ENCODE measurements at places on chromosomes 11 and 22. TPM values are rescaled to one million over a fixed set of nuclear protein-coding genes. Genes with fewer than 3 reads are reported as not detected.

Gene ACTN3
- total RNA-seq: not detected

GRCh38 chr11:46559815-46560214, 34.0 kb downstream of the AMBRA1 start:
- H3K36me3 ChIP-seq: no peaks in the 10 kb centered on the region
- no peak for DNase-seq
- peak overlapping the region; percentile 32 for H3K4me3 ChIP-seq
- H3K27ac ChIP-seq: peak overlapping the region; percentile 69

GRCh38 chr22:37734402-37734700, 37.5 kb downstream of the TRIOBP start:
- no peak overlapping the region for H3K4me3 ChIP-seq
- no peak overlapping the region for H3K27ac ChIP-seq
- no peaks in the 10 kb centered on the region for H3K36me3 ChIP-seq
- H3K4me1 ChIP-seq: peaks cover 11% of the 10 kb centered on the region
- H3K27me3 ChIP-seq: no peaks in the 10 kb centered on the region

DNA sequence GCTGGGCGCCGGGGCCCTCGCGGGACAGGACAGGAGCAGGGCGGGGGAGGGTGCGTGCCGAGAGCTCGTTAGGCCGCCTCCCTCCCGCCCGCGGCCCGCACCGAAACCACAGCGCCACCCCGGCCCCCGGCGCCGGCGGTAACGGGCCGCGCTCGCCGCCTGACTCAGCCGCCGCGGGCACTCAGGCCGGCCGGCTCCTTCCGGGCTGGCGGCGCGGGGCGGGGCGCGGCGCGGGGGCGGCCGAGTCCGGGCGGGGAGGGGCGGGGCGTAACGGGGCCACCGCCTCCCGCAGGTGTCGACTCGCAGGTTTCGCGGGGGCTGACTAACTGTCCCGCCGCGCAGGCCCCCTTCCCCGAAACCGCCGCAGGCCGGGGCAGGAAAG, at the start of gene AP5B1:
Gene AP5B1, minus strand, starts transcription at position 207 of the 382 bp plus-strand sequence. CDS start 385 bp downstream, outside the sequence.
- H3K36me3 ChIP-seq: no peaks in the 10 kb centered on the region
- DNase-seq: peak; percentile 67
- peak within 1 kb of the TSS; percentile 76 for H3K27ac ChIP-seq
- peaks cover 2% of the 10 kb centered on the region for H3K27me3 ChIP-seq
- peaks cover 37% of the 10 kb centered on the region for H3K4me1 ChIP-seq
- peak within 1 kb of the TSS; percentile 99 for H3K4me3 ChIP-seq

DNA sequence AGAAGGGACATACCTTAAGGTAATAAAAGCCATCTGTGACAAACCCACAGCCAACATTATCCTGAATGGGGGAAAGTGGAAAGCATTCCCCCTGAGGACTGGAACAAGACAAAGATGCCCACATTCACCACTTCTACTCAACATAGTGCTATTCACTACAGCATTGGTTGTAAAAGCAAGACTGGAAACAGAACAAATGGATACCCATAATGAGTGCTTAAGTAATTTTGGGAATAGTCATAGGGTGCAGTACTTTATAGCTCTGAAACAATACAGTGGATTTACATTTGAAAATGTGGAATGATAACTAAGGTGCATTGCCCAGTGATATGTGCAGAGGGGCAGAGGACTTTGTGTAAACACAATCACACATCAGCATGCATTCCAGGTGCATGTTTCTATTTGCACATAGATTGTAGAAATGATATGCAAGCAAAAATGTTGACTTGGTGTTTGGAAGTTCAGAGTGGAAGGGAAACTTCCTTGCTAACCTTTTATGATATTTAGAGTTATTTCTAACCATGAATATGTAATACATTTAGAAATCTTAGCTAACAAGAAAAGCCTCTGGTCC, 112.3 kb downstream of the IGLL1 start:
- no peaks in the 10 kb centered on the region for H3K36me3 ChIP-seq
- no peaks in the 10 kb centered on the region for H3K4me1 ChIP-seq
- no peak overlapping the region for H3K4me3 ChIP-seq
- DNase-seq: no peak
- no peak overlapping the region for H3K27ac ChIP-seq
- no peaks in the 10 kb centered on the region for H3K27me3 ChIP-seq

DNA sequence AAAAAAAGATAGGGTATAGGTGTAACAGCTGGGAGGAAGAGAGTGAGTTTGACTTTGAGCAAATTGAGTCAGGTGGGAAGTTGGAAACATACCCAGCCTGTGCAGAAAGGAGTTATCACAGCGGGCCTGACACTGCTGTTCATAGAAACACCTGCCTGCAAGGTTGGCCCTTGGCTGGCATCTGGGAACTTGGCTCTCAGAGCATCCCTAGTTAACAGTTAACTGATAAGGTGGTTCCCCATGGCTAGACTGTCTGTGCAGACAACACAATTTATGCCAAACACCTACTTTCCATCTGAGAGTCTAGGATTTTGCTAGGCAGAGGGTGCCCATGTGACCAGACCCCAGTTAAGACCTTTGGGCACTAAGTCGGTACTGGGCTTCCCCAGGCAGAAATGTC, 31.4 kb downstream of the ADAMTS8 start:
- H3K27me3 ChIP-seq: no peaks in the 10 kb centered on the region
- H3K4me1 ChIP-seq: no peaks in the 10 kb centered on the region
- H3K4me3 ChIP-seq: no peak overlapping the region
- no peak for DNase-seq
- no peak overlapping the region for H3K27ac ChIP-seq

Gene LRRN4CL
- total RNA-seq: 45.2 TPM

- peak overlapping the region; percentile 86 for H3K27ac ChIP-seq
- DNase-seq: no peak
- no peaks in the 10 kb centered on the region for H3K27me3 ChIP-seq
- peak overlapping the region; percentile 72 for H3K4me3 ChIP-seq
Measured at GRCh38 chr22:27801202-27801615, 347 bp downstream of the MN1 start.

Gene MS4A15
- not detected for total RNA-seq

- peak overlapping the region; percentile 50 for H3K27ac ChIP-seq
- H3K36me3 ChIP-seq: no peaks in the 10 kb centered on the region
- no peaks in the 10 kb centered on the region for H3K27me3 ChIP-seq
- no peak overlapping the region for H3K4me3 ChIP-seq
- H3K4me1 ChIP-seq: peaks cover 6% of the 10 kb centered on the region
Measured at GRCh38 chr11:83572581-83573496, 286.7 kb upstream of the CCDC90B start.

GRCh38 chr11:2077061-2077802, 62.0 kb downstream of the IGF2 start:
- no peaks in the 10 kb centered on the region for H3K27me3 ChIP-seq
- no peaks in the 10 kb centered on the region for H3K36me3 ChIP-seq
- H3K4me1 ChIP-seq: no peaks in the 10 kb centered on the region
- H3K4me3 ChIP-seq: no peak overlapping the region

- H3K36me3 ChIP-seq: no peaks in the 10 kb centered on the region
- H3K27me3 ChIP-seq: no peaks in the 10 kb centered on the region
- no peak overlapping the region for H3K27ac ChIP-seq
- H3K4me1 ChIP-seq: no peaks in the 10 kb centered on the region
- DNase-seq: no peak
Measured at GRCh38 chr11:75219869-75220268, 20.7 kb upstream of the TPBGL start.

DNA sequence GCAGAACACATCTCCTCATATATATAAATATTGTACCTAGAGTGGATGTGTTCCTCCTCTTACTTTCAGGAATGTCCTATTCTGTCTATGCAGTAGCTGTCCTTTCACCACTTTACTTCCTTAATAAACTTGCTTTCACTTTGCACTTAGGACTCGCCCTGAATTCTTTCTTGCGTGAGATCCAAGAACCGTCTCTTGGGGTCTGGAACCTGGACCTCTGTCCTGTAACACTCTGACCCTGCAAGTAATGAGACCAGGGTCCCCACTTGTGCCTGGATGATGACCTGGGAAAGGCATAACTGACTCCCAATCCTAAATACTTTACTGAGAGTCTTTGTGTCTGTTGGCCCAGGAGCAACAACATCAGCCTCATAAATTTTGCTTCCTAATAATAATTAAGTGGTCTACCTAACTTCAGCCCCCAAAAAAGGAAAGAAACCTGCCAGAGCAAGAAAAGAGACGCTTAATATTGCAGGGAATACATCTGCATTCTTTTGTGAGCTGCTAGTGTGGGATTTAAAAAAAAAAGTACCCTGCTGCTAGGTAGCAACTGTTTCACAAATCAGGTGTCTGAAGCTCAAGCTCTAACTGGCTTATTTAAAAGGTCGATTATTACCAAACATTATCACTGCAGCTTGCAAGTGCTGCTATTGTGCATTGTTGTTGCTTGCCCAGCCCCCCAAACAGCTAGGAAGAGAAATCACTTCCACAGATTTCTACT, 69.3 kb downstream of the FAM168A start:
- no peak for DNase-seq
- no peak overlapping the region for H3K4me3 ChIP-seq
- H3K36me3 ChIP-seq: no peaks in the 10 kb centered on the region
- H3K27ac ChIP-seq: no peak overlapping the region
- peaks cover 12% of the 10 kb centered on the region for H3K4me1 ChIP-seq

GRCh38 chr11:95503047-95503446, 272.0 kb upstream of the SESN3 start:
- no peak for DNase-seq
- H3K27ac ChIP-seq: no peak overlapping the region
- no peaks in the 10 kb centered on the region for H3K27me3 ChIP-seq

- H3K36me3 ChIP-seq: peaks cover 16% of the 10 kb centered on the region
- H3K27me3 ChIP-seq: no peaks in the 10 kb centered on the region
- no peak overlapping the region for H3K27ac ChIP-seq
- no peak for DNase-seq
- no peak overlapping the region for H3K4me3 ChIP-seq
- no peaks in the 10 kb centered on the region for H3K4me1 ChIP-seq
Measured at GRCh38 chr11:44192462-44193100, 97.1 kb downstream of the EXT2 start.

- no peaks in the 10 kb centered on the region for H3K27me3 ChIP-seq
- H3K36me3 ChIP-seq: no peaks in the 10 kb centered on the region
- H3K27ac ChIP-seq: peak overlapping the region; percentile 63
Measured at GRCh38 chr11:86558841-86559240, 113.6 kb downstream of the ME3 start.

Gene OR8G5
- total RNA-seq: not detected

DNA sequence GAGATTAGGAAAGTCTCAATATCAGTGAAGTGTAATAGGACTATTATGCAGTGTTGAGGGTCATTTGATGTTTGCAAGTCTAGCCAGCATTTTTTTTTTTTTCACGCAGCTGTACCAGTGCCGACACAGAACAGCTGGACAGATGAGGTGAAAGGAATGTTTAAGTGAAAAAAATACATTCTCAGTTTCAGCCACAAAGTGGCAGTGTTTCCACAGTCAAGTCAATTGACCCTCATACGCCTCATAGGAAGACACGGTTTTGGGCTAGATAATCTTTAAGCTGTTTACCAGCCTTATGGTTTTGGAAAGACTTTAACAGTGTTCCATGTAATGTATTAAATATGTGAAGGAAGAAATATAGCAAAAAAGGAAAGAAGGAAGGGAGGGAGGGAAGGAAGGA, 349.9 kb upstream of the ANO3 start:
- no peak overlapping the region for H3K27ac ChIP-seq
- no peak for DNase-seq
- H3K4me3 ChIP-seq: no peak overlapping the region
- H3K4me1 ChIP-seq: no peaks in the 10 kb centered on the region

Gene SSTR3
- not detected for total RNA-seq

- H3K27ac ChIP-seq: no peak overlapping the region
- H3K4me1 ChIP-seq: no peaks in the 10 kb centered on the region
- H3K27me3 ChIP-seq: no peaks in the 10 kb centered on the region
- no peak overlapping the region for H3K4me3 ChIP-seq
- no peaks in the 10 kb centered on the region for H3K36me3 ChIP-seq
Measured at GRCh38 chr11:42901084-42901483, 410.7 kb upstream of the API5 start.

Gene GPR83
- total RNA-seq: not detected

DNA sequence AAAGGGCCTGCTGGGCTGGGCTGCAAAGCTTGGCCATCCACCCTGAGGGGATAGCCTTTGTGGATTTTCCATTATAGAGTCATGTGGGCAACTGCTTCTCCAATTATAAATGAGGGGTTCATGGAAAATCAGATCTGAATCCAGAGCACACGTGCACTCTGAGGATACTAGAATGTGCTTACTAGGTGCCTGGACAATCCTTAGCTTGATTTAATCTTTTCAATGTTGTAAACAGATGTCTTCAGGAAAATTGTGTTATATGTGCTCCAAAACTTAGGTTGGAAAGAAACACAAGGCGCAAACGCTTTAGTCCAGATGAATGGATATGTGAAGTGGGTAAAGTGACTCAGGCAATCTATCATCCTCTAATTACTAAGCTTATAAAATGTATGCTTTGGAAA, 92.0 kb downstream of the SLC17A6 start:
- H3K4me3 ChIP-seq: no peak overlapping the region
- no peaks in the 10 kb centered on the region for H3K36me3 ChIP-seq
- no peak overlapping the region for H3K27ac ChIP-seq
- no peak for DNase-seq
- H3K4me1 ChIP-seq: peaks cover 9% of the 10 kb centered on the region
- H3K27me3 ChIP-seq: no peaks in the 10 kb centered on the region

Gene RCOR2
- not detected for total RNA-seq

DNA sequence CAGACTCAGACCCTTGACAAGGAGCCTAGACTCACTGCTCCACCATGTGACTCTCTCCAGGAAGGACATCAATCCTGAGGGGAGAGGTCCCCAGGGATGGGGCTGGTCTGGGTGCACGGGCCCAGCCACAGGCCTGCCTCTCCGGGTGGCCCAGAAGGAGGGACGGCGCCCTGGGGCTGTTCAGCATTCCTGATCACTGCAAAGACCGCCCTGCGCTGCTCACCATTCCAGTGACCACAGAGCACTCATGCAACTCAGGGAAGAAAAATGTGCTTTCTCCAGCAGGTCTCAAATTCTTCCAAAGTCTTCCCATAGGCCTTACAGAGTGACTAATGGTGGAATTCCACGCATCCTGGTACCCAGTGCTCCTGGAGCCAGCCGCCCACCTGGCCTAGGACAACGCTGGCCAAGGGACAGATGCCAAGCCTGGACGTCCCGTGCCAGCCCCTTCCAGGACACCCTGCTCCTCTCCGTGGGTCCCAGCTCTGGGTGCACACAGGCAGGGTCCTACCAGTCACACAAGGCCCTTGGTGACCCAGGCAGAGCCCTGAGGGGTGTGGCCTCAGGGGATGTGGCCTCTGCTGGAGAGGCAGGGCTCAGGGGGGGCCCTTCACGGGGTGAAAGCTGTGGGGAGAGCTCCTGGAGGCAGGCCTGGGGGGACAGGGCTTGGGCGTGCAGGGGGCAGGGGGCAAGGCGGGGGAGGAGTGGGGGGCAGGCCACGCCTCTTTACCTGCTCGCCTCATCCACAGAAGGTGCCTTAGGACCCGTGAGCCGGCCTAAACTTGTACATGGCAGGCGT, 178.8 kb downstream of the IGLL1 start:
- H3K27me3 ChIP-seq: no peaks in the 10 kb centered on the region
- H3K4me3 ChIP-seq: no peak overlapping the region
- H3K27ac ChIP-seq: no peak overlapping the region
- no peak for DNase-seq

DNA sequence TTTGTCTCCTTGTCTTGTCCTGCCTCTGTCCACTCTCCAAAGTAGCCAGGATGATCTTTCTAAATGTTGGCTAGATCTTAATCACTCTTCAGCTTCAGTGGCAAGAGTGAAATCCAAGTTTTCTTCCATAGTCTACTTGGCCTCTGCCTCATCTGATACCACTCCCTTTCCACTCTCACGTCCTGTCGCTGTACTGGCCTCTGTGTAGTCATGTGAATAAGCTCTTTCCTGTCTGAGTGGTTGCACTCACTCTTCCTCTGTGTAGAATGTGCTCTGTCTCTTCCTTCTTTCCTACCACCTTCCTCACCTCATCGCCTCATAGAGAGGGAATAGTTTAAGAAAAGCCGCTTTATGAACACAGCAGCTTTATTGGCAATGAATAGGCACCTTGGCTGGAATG, 86.5 kb downstream of the WNT11 start:
- no peaks in the 10 kb centered on the region for H3K27me3 ChIP-seq
- DNase-seq: no peak
- no peaks in the 10 kb centered on the region for H3K36me3 ChIP-seq

Gene ATP6V1E1
- 88.9 TPM for total RNA-seq

All from vagina (tissue), 2 donors.